ENCODE measurements at places on chromosomes 3 and 15.

DNA sequence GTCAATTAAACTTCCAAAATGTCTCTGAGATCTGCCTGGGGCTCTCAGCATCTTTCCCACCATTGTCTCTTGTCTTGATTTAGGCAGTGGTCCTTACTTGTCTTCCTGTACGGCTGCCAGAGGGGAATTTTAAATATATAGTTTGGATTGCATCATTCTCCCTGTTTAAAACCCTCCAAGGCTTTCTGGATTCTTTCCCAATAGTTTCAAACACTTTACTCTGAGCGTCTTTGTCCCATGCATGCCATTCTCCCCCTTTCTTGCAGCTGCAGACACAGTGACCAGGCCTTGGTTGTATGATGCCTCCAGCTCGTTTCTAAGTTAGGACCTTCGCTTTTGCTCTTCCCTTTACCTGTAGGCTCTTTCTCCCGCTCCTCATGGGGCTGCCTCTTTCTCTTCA lies 323.3 kb upstream of the CTNNB1 start:
- DNase-seq, result no peak

DNA sequence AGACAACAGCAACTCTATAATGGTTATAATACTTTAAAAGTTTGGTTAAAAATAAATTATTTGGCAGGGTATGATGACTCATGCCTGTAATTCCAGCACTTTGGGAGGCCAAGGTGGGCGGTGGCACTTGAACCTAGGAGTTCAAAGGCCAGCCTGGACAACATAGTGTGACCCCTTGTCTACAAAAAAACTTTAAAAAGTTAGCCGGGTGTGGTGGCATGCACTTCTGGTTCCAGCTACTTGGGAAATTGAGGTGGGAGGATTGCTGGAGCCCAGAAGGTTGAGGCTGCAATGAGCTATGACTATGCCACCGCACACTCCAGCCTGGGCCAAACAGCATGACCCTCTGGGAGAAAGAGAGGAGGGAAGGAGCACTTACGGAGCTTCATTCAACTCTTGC lies 7.7 kb upstream of the TRPC1 start:
- no peak for DNase-seq

DNA sequence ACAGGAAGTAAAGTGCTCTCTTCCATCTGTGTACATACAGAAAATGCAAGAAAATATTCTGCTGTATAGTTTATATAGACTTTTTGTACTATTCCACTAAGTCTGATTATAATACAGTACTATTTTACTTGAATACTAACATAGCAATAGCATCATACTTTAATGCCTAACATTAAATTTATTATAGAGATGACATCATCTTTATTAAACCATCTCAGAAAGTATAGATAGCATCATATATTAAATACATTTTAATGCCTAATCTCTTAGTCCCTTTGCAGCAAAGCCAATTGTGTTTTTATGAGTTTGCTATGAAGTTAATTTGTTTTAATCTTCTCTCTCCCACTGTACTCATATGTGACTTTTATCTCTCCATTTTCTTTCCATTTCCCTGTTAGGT lies 39.7 kb upstream of the ZDHHC23 start:
- DNase-seq, result no peak

- DNase-seq, result no peak
Measured at GRCh38 chr3:7518456-7518855, 657.5 kb downstream of the GRM7 start.

GRCh38 chr15:40451527-40452158 lies 10.9 kb downstream of the BAHD1 start:
- DNase-seq, result no peak

GRCh38 chr3:63067999-63068645 lies 192.9 kb upstream of the CADPS start:
- peak; percentile 5 for DNase-seq

DNA sequence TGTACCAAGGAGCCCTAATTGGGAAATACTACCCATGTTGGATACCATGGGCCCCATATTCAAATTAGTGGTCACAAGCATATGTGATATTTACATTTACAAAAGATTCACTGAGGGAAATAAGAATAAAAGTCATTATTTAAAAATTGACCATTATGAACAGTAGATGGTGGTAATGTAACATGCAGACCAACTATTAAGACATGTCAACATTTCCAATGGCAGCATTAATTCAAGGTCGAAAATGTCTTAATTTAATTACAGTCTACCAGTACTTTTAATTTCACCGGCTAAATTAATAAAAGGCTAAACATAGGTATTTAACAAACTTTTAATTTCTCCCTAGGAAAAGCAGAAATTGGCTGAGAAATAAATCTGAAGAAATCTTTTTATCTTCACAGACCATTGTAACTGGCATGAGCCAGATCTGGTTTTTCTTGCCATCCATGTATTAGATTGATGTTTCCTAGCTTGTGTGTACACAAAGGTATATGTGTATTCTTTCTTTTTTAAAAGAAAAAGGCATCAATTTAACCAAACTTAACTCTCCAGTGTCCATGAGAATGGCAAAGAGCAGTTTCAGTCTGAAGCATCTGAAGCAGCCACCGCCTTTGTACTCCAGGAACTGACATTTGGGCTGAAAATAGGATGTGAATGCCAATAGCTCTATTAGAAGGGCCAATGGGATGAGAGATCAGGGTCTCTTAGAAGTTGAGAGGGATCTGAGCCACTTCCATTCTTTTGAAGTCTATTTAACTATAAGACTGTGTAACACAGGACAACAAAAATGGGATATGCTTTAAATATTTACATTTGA lies 26.6 kb downstream of the NEK11 start:
- no peak for DNase-seq

GRCh38 chr3:28155631-28156030 lies 85.8 kb upstream of the CMC1 start:
- DNase-seq, result no peak

GRCh38 chr3:150081084-150081483 lies 110.4 kb upstream of the PFN2 start:
- DNase-seq, result no peak

DNA sequence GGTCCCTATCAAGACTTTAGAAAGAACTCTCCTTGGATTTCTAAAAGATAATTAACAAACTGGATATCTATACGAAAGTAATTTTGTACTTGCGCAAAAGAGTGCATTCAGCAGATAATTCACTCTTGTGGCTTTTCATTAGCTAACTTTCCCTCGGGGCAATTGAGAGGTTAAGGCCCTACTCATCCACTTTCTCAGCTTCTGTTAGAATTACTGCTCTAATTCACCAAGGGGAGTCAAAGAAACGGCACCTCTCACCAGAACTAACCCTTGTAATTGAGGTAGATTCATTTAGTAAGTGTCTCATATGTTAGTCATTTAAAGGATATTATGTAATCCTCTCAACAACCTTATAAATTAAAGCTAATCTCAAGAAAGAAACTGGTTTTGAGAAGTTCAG lies 22.5 kb upstream of the MB21D2 start:
- DNase-seq, result no peak

GRCh38 chr15:92904722-92905571 lies 4.8 kb downstream of the CHD2 start:
- DNase-seq, result no peak

DNA sequence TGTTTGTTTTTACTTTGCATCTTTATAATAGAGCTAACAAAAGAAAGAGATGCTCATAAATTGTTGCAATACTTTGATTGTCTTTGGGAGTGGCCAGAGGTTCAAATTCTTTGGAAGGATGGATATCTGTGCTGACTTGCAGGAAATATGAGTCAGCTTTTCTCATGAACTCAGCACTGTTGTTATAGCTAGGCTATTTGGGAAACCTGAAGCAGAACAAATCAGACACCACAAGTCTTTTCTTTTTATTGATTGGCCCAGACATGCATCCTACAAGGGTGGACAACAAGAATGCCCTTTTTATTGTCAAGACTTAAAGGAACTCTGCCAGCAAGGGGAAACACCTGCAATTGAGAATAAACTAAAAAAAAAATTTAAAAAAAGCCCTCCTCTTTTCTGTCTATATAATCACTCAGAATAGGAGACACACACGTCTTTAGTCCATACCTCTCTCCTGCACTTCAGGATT lies 4.6 kb upstream of the DENND4A start:
- no peak for DNase-seq

DNA sequence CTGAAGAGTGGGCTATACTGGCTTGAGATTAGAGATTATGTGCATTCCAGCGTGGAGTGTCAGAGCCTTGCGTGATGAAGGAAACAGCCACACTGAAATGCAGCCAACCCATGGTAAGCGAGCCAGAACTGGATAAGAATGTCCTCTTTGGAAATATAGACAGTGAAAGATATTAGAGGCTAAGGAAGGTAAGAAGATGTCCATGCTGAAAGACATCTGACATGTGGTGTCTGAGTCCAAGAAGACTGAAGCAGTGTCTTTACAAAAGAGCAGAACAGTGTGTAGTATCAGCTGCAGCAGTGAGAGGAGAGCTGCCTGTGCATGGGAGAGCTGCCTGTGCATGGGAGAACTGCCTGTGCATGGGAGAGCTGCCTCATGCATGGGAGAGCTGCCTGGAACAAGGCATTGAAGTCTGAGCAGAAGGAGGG lies 672.2 kb downstream of the DIPK2A start:
- DNase-seq, result no peak

GRCh38 chr15:73087098-73087497 lies 34.8 kb downstream of the NEO1 start:
- no peak for DNase-seq

DNA sequence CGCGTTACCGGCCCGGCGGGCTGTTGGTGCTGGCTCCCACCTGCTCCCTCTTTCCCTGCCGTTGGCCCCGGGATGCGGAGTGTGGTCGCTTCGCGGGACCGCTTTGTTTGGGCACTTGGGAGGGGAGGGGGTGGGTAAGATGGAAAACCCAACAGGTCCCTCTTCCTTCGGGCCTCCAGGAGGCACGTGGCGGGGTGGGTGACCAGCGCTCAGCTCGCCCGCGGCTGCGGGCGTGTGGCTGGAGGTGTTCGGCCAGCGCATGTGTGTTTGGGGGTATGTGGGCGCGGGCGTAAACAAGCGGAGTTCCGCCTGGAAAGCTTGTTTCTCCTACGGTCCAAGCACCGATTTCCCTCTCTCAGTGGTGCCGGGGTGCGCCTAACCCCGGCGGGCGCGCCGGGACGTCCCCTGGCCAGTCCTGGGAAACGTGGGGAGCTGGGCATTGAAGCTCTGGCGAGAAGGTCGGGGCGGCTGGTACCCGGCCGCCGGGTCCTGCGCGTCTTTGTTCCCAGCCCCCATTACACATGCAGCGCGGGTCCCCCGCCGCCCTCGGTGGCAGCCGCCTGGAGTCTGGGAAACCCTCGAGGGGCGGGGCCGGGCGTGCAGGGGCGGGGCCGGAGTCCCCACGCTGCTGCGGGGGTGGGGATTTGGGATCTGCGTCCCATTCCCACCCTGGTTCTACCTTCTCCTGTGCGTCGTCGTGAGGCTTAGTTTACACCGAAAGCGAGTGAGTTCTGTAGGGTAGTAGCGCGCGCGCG lies 1.4 kb downstream of the ACVR2B start:
- DNase-seq, result peak; percentile 69

DNA sequence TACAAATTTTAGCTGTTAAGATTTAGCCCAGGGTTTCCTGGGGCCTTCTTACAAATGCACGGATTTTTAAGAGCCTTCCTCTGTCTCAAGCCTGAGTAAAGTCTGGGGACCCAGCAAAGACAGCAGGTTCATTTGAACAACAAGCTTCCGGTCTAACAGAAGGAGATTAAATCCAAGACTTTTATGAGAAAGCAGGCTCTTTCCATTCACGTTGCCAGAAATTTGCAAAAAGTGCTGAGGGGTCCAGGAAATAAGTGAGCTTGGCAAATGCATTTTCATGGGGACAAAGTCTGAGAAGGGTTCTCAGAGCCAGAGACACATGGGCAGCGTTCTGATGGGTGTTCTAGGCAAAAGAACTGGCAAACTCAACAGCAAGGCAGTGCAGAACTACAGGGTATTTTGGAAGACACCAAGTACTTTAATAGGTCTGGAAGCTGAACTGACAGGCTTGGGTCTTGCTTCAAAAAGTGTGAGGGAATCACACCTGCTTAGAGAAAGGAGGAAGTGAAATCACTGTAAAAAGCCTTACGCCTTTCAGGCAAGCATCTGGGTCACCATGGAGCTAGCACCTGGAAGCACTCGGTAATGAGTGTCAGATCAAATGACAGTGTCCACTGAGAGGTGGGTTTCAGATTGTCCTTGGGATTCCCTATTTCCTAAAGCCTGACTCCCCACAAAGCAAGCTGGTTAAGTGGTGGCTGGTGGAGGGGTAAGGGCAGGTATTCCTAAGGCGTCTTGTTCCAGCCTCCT lies 115.8 kb upstream of the ARHGEF3 start:
- peak; percentile 18 for DNase-seq

- no peak for DNase-seq
Measured at GRCh38 chr3:124577494-124578167, 152.6 kb upstream of the UMPS start.

DNA sequence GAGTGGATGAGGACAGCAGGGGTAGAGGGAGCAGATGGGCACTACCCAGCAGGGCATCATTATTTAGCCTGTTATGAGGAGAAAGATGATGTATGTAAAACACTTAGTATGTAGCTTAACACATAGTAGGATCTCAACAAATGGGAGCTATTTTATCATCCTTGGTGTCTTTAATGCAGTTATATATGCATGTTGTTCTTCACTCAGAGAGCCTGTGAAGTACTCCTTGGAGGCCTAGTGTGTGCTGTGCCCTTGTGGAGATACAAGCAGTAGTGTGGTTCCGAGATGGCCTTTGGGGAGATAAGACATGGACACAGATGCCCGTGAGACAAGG lies 124.2 kb downstream of the LIPC start:
- DNase-seq, result no peak

DNA sequence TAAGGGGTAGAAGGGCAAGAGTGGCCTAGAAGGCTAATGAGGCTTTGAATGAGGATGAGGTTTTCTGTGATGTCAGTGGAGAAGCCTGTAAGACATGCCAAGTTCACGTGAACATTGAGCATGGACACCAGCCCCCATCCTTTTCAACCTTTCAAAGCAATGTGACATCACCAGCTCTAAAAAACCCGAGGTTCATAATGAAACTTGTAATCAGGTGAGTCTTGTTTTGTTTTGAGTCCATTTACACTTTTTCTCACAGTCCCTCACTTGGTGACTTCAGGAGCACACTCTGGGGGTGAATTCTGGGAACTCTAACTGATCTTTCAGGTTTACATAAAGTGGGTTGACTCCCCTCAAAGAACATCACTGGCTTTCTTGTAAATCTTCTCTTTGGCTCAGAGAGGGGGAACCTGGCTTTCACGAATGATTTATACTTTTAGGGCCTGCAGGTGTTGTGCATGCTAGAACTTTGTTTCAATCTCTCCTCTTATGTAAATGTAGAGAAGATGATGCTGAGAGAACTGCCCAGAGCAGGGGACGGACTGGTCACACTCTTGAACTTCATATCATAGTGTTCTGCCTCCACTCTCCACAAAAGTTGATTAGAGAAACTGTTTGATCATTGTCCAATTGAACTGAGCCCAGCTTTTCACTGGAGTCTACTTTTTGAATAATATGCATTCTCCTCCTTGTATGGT lies 224.7 kb upstream of the SATB1 start:
- peak; percentile 80 for DNase-seq

GRCh38 chr3:196220991-196221390 lies 4.7 kb downstream of the SLC51A start:
- DNase-seq, result no peak

GRCh38 chr3:79767194-79767904 lies 449 bp downstream of the ROBO1 start:
- DNase-seq, result no peak

All from activated CD4-positive, alpha-beta T cell treated with anti-CD3 and anti-CD28 coated beads for 36 hours (primary cell).